ENCODE measurements at places on chromosomes 2 and 18.

GRCh38 chr2:121309801-121310200 lies 24.8 kb upstream of the TFCP2L1 start:
- DNase-seq = no peak

DNA sequence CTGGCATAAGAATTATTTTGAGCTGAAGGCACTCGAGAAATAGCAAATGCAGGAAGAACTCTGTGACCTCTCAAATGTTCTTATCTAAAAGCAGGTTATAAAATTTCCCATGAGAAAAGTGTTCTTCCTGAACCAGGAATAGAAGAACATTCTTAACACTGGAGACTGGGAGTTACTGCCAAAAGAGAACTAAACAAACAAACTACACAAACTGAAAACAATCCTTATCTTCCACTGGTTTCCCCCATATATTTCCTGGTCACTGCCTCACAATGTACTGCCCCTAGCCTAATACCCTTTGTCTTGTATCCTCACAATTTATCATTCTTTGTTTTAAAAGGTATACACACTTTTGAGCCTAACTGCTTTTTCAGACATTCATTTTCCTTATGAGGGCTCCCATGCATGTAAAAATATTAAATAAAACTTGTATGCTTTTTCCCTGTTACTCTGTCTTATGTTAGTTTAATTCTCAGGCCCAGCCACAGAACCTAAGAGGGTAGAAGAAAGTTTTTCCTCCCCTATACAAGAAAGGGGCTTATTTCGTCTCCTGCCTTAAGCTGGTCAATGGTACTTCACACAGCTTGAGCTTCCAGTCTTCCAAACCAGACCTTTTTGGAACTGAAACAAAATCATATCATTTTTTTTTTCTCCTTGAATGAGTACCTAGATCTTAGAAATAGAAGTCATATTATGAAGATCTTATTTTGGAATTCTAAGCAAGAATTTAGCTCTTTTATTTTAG lies 110.6 kb downstream of the MSTN start:
- DNase-seq = no peak

DNA sequence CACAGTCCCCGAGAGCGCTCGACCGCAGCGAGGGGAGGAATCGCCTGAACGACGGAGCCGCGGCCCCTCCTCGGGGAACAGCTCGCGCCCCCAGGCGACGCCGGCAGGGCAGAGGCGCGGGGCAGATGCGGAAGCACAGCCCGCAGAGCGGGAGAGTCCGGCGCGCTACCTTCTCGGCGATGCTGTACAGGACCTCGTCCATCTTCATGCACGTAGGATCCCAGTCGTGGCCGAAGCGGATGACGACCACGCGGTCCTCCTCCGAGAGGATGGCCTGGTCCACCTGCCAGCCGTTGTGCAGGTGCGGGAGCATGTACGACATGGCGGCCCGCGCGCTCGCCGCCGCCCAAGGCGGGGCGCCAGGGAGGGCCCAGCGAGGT lies 302 bp downstream of the TXNL4A start:
- peak; percentile 44 for DNase-seq

DNA sequence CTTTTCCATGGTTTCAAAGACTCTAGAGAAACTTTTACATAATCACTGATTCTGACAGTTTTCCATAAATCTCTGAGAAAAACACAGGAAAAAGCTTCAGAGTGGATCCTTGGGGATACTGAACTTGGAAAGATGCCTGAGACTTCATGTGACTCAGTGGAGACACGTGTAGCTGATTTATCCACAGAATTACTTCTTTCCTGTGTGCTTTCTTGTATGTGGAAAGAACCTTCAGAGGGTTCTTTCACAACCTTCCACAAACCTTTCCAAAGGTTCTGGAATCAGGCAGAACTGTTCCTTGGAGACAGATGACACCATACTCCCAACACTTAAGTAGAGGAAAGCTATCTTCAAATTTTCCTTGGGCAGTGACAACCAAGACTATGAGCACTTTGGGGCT lies 207.2 kb downstream of the RND3 start:
- no peak for DNase-seq

GRCh38 chr2:218431878-218432277 lies 13.0 kb downstream of the VIL1 start:
- no peak for DNase-seq

GRCh38 chr18:55115606-55116005 lies 156.3 kb upstream of the CCDC68 start:
- DNase-seq = no peak

DNA sequence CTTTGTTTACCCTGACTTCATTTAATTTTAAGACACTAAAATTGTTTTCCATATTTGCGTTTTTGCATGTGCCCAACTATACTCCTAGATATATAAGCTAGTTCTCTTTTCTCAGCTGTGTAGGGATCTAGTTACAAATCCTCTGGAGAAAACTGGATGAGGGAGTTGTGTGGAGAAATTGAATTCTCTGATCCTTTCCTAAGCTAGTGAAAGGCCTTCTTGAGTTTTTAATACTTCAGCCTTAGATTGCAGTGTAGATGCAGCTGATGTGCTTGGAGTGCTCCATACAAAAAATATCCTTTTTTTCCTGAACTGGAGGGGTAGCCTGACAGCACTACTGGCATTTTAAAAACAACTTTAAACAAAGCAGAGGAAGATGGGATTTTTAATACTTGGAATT lies 8.6 kb upstream of the MTX2 start:
- no peak for DNase-seq

GRCh38 chr18:60698901-60699300 lies 326.3 kb upstream of the MC4R start:
- no peak for DNase-seq

GRCh38 chr2:212900715-212901114 lies 250.7 kb downstream of the IKZF2 start:
- DNase-seq = no peak

DNA sequence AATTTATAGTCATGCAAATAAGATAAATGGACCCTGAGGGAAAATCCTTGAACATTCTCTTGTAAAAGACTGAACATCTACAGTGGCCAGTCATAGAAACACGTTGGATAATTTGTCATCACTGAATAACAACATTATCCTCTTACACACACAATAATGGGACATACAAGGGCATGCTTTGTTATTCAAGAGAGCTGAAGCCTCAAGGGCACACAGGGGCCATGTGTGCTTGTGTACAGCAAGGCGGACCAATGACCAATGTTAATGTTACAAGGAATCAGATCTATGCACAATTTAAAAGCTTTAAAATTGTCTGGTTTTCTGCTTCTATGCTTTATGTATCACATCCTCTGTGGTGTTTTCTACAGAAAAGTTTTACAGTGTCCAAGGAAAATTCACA lies 23.7 kb downstream of the COL6A3 start:
- DNase-seq = no peak
